Right atrium auricular region (tissue), 2 donors: ENCODE measurements at places on chromosomes 7 and 10. TPM values are rescaled to one million over a fixed set of nuclear protein-coding genes. Genes with fewer than 3 reads are reported as not detected.

DNA sequence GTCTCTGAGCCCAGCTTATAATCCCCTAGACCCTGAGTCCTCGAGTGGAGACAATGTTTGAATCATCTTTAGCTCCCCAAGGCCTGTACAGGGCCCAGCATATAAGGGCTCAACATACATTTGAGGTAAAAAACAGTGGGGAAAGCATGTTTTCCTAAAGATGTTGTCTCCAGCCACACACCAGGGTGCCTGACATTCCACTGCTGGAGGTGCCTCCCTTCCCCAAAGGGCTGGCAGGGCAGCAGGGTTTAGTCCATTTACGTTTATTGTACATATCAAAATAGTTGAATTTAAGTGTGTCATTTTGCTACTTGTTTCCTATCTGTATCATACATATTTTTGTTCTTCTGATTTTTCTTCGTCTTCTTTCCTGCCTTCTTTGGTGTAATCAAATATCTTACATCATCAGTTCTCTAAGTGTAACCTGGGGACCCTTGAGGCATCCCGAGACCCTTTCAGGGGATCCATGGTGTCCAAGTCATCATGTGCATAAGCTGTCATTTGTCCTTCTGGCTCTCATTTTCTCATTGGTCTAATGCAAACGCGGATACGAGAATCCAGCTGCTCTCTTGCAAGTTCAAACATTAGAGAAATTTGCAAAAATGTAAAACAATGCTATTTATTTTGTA is 101.6 kb downstream of the PDGFA start:
- no peak for DNase-seq

Gene FAM25A
- not detected for total RNA-seq

DNA sequence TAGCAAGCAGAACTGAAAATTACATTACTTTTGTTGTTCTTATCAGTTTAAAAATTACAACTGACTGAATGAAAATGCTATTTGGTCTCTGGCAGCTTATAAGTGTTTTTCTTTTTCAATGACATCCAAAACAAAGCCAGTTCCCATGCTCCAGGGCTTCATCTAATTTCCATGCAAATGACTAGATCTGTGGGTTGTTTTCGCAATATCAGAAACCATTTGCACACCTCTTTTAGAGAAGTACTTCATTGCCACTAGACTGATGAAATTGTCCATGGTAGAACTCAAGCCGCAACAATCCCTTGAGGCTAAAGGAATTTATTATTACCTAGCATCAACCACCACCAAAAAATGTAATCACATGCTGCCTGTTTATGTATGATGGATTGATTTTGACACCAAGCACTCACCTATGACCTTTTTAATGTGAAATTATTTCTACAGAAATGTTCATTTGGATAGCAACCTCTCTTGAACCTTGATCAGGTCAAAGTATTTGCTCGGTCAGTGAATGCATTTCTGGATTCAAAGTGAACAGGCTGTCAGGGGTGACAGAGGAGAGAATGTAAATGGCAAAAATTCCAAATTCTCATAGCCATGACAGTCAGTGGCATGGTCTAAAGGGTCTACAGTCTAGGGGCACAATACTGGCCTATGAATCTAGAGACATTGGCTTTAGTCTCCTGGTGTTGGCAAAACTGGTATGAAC is 769.3 kb downstream of the SORCS1 start:
- no peak for DNase-seq

Gene ADAM8
- 0.82 TPM for total RNA-seq

Gene HOXA1
- 0.20 TPM for total RNA-seq

Gene MDFIC
- total RNA-seq: 17.1 TPM

- peak; percentile 28 for DNase-seq
Observed at GRCh38 chr7:27203365-27203953, 3.6 kb upstream of the HOXA13 start.
